ENCODE measurements at places on chromosomes 3 and 15.

- DNase-seq = no peak
Observed at GRCh38 chr3:37255990-37256308, 81.6 kb upstream of the LRRFIP2 start.

GRCh38 chr15:74422652-74423430, 10.9 kb downstream of the SEMA7A start:
- no peak for DNase-seq

DNA sequence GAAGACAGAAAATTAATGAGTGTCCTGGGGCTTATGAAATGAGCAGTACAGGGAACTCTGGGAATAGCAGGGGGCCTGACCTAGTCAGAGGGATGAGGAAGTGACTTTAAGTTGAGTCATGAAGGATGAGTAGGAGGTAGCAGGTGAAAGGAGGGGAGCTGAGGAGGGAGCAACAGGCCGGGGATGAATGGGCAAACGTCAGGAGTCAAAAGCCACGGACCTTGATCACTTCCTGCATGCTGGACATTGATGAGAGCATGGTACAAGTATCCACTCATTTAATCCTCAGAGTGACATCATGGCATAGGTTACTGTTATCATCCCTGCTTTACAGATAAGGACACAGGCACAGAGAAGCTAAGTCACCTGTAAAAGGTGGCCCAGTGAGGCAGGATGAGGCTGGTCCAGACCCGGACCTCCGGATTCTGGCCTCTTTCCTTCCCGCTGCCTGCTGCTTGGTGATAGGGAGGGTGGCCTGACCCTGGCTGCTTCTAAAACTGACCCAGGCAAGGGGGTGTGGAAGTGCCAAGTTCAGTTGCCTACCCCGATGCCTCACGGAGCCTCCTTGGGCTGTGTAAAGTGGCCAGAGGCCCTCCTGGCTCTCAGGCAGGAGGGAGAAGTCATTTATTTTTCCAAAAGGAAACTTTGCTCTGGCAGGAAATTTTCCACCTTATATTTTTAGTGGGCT, 7.6 kb downstream of the CORO2B start:
- no peak for DNase-seq

DNA sequence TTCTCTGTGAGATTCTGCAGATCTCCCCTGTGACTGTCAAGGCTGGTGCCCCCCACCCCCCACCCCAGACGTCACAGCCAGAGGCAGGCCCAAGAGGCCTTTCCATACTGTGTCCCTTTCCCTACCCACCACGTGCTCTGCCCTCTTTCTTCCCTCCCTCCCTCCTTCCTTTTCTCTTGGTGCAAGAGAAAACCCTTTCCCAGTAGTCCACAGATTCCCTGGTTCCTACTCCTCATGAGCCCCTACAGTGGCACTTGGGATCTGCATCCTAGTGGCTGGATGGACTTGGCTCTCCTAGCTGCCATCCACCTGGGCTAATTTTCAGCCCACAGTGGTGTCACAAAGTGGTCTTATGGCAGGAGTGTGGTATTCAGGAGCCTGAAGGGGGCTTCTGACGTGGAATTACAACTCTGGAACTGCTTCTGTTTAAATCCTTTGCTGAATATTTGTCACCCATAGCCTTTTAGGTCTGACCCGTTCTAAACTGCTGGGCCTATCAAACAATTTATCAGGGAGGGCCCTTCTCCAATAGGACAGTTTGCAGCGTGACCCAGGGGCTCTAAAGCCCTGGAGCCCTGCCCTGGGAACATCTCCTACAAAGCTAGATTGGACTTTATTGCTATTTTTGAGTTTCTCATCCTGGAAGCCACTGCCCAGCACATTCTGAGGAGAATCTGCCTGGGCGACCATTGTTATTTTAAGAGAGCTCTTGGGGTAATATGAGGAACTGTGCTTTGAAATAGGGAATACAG, 35.3 kb downstream of the KLF13 start:
- no peak for DNase-seq

DNA sequence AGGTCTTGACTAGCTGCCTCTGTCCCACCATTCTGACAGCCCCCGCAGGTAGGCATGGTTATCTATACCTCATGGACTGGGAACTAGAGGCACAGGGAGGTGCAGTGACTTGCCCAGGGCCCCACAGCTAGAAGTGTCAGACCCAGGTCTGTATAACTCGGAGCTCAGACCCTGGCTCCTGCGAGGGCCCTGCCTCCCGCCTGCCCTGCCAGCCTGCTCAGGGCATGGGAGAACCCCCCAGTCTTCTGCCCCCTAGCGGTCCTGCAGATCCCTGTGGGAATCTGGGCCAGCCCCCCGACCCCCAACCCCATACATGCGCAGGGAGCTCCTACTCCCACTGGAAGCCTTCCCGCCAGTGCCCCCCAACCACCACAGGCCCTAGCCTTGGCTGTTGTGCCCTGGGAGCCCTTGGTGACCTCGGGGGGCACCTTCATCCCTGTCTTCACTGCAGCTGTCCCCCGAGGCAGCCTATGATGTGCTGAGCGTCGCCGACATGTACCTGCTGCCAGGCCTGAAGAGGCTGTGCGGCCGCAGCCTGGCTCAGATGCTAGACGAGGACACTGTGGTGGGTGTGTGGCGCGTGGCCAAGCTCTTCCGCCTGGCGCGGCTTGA, 6.9 kb downstream of the ABTB1 start:
- DNase-seq = no peak

GRCh38 chr3:173275740-173276139, 121.8 kb upstream of the NLGN1 start:
- no peak for DNase-seq

DNA sequence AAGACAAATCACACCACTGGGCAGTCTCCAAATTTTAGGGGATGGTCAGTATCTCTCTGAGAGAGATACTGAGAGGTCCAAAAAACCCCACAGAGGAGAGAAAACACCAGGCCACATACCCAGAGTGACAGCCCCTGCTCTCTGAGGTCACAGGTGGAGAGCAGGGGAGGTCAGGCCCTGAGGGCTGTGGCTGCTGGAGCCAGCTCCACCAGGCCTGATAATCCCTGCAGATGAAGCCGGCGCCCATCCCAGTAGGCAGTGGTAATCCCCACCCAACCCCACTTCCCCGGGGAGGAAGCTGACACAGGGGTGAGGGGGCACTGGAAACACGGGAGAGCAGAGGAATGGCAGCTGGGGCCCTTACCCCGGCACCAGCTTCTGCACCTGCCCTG, 31.2 kb upstream of the SRP14 start:
- no peak for DNase-seq

DNA sequence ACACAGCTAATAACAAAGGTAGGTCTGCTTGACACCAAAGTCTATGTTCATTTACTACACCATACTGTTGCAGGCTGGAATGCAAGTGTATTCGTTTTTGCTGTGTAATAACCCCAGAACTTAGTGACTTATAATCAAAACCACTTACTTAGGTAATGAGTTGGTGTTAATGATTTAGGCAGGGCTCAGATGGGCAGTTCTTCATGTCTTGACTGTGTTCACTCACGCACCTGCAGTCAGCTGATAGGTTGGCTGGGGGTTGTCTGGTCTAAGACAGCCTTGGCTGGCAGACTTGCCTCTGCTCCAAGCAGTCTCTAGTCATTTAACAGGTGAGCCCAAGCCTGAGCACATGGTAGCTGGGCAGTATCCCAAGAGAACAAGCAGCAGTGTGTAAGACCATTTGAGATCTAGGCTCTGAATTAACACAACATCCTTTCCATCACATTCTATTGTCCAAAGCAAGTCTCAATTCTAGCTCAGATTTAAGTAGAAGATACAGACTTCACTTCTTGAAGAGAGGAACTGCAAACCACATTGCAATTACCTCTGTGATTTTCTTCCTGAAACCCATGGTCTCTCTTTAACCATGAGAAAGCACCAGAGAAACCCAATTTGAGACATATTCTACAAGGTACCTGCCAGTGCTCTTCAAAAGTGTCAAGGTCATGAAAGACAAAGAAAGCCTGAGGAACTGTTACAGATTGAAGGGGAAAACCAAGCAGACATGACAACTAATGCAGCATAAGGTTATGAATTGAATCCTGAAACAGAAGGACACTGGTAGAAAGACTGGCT, 13.3 kb upstream of the DCLK3 start:
- no peak for DNase-seq

DNA sequence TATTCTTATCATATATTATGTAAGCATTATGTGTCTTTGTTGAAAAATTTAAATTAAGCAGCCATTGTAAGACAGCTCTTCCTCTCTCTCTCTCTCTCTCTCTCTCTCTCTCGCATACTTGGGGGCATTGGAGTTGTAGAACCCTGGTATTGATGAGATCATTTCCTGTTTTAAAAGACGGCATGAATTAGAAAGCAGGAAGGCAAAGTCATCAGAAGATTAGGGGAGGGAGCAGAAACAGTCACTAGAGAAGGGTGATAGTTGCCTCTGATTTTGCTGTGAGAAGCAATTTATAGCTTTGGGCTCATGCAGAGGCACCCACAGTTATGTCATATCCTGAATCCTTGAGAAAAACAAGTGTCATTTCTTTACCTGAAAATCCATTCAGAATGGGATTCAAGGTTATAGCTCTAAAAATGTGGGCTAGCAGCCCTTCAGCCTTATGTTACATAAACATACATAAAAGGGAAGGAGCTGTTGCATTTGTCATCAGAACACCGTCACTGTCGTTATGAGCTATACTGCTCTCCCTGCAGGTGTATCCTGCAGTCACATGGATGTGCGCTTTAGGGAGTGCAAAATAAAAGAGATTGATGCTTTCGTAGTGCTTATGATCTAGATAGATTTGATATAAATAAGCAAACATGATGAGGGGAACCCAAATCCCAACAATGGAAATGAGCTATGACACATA, 213.8 kb downstream of the NR1D2 start:
- peak; percentile 39 for DNase-seq

GRCh38 chr15:75943713-75944215, 40.1 kb downstream of the FBXO22 start:
- DNase-seq = no peak

GRCh38 chr3:102183186-102183585, 251.6 kb upstream of the ZPLD1 start:
- DNase-seq = no peak

DNA sequence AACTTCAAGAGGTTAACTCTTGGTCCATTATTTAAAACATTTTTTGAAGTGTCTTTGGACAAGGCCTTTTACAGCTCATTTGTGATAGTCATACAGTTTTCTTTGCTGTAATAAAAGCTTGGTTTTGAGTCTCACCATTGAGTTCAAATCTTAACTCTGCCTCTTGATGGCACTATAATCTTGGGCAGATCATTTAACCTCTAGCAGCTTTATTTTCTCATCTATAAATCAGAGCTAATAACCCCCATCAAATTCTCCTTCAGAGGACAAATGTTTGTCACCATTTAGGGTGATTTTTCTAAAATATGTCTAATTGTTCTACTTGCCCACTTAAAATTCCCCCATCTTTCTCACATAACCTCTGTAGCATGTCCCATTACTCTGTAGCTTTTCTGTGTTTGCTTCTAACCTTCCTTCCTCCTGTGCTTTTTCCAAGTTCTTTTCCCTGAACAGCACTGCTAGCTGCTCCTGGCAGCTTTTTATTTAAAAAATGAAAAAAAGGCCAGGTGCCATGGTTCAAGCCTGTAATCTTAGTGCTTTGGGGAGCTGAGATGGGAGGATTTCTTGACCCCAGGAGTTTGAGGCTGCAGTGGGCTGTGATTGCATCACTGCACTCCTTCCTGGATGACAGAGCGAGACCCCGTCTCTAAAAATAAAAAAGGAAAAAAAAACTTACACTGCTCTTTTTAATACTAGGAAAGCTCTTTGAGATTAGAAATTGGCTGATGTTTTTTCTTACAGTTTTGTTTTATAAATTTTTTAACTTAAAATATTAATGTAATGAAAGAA, 28.5 kb downstream of the UBE2E1 start:
- peak; percentile 47 for DNase-seq

GRCh38 chr3:184368116-184368515, 6.6 kb downstream of the POLR2H start:
- DNase-seq = no peak

DNA sequence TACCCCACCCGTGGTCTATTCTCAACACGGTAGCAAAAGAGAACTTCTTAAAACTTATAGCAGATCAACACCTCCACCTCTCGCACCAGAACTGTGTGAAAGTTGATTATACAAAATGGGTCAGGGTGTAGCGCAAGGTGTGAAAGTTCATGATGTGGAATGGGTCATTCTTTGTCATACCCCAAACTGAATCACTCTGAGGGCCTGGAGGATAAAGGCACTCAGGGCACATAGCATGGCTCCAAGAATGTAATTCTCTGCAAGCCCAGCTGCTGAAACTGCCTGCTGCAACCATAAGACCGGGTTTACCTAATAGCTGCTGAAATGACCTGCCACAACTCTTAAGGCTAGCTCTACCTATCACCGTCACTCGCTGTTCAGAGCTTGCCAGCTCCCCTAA, 70.0 kb downstream of the FOXP1 start:
- no peak for DNase-seq

DNA sequence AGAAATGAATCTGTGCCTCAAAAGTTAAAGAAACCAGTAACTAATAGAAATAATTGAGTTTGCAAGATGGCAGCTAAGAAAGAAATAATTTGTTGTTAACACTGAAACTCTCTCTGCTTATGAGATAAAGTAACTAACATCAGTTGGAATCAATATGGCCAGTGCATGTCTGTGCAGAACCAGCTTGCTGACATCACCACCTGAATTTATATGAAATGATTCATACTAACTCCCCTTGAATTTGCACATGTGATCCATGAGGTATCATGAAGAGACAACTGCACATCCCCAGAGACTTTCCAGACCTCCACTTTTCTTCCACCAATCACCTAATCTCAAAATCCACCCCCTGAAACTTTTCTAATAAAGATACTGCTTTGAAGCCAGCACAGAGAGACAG, 10.3 kb upstream of the SLC25A38 start:
- DNase-seq = no peak

DNA sequence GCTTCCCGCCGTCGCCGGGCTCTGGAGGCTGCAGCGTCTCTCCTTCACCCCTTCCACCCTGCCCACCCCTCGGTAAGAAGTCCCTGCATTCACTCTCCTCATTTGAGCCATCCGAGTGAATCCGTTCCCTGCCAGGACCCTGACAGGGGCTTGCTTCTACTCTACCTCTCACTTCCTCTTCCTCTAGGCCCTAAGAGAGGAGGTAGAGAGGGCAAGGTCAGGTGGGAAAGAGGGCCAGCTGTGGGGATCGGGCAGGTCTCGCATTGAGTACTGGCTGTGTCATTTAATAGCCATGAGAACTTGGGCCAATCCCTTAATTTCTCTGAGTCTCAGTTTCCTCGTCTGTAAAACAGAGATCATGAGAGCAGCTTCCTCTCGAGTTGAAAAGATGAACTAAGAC, 283.6 kb downstream of the UACA start:
- DNase-seq = no peak

Data from hematopoietic multipotent progenitor cell (in vitro differentiated cells).